CMK (cell line): ENCODE measurements at places on chromosomes 7 and 10.

DNA sequence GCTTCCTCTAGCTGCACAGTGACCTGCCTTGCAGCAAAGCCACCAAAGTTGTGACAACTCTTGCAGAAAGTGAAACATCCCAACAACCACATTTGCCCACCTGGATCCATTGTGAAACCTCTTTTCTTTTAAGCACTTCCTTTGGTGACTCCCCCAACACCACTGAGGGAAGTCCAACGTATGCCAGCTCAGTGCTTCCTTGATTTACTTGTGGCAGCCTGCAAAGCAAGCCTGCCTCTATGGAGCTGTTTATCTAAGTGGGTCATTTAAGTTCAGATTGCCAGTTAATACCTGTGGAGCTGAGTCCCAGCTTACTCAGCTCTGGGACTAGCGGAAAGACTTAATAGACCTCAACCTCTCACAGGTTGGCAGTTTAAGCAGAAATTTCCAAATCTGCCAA, 230.8 kb upstream of the GHITM start:
- DNase-seq, result no peak

GRCh38 chr7:137545059-137545716, 201.7 kb upstream of the PTN start:
- no peak for DNase-seq

GRCh38 chr10:45353186-45353585, 20.8 kb upstream of the ALOX5 start:
- DNase-seq, result peak; percentile 44

DNA sequence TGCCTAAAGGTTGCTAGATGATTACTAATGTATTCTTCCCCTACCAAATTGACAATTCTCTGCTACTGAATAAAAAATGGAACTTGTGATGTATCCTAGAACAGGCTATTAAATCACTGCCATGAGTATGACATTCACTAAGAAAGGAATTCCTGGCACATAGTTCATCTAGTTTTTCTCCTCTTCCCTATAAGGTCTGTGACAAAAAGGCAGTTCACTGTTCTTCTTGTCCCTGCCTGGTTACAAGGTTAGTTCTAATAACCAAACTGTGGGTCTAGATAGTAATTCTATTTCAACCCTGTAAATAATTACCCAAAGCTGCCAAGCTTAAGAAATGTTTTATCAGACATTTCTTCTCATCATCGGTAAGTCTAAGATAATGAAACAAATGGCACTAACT, 245.6 kb downstream of the BICC1 start:
- DNase-seq, result no peak

DNA sequence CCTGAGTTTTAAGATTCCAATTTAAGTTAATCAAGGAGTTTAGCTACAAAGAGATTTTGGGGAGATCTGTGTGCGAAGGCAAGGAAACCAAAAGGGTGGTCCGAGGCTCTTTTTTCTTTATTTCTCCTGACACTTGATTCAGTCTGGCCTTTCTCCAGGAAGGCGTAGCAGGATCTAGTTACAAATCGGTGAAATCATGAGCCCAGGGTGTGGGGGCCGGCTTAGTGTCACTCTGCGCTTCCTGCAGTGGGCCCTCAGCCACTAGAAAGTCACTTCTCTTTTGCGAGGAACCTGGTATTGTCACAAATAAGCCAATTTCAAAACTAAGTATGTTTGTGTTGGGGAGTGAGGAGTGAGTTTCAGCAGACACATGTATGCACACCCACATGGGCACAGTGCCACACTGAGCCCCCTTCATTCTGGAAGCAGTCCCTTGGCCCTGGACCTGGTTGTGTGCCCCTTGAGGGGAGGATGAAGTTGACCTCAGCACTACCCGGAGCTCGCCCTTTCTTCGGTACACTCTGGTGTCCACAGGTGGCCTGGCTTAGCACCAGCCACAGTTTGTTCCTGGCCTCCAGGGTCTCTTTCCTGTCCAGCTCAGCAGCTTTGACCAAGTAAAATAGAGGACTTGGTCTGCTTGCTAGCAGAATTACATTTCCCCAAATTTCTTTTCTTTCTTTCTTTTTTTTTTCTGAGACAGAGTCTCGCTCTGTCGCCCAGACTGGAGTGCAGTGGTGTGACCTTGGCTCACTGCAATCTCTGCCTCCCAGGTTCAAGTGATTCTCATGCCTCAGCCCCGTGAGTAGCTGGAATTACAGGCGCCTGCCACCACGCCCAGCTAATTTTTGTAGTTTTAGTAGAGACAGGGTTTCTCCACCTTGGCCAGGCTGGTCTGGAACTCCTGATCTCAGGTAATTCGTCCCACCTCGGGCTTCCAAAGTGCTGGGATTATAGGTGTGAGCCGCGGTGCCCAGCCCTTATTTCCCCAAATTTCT, 84.0 kb upstream of the BTBD16 start:
- no peak for DNase-seq

- DNase-seq, result peak; percentile 36
Observed at GRCh38 chr10:100730725-100731406, 14.5 kb upstream of the PAX2 start.

DNA sequence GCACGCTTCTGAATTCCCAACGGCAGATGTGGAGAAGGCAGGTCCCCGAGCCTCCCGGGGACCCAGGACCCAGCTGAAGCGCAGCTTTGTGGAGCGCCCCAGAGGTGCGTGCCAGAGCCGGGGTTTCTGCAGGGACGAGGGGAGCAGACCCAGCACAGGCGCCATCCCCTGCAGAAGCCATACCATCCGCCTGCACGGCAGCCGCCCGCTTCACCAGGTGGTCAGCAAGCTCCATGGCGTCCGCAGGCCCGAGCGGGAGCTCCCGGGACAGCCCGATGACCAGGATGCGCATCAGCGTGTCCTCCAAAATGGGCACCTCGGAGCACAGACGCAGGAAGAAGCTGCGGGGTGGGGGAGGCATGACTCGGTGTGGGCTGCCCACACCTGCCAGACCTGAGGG, 10.6 kb downstream of the INTS1 start:
- no peak for DNase-seq

DNA sequence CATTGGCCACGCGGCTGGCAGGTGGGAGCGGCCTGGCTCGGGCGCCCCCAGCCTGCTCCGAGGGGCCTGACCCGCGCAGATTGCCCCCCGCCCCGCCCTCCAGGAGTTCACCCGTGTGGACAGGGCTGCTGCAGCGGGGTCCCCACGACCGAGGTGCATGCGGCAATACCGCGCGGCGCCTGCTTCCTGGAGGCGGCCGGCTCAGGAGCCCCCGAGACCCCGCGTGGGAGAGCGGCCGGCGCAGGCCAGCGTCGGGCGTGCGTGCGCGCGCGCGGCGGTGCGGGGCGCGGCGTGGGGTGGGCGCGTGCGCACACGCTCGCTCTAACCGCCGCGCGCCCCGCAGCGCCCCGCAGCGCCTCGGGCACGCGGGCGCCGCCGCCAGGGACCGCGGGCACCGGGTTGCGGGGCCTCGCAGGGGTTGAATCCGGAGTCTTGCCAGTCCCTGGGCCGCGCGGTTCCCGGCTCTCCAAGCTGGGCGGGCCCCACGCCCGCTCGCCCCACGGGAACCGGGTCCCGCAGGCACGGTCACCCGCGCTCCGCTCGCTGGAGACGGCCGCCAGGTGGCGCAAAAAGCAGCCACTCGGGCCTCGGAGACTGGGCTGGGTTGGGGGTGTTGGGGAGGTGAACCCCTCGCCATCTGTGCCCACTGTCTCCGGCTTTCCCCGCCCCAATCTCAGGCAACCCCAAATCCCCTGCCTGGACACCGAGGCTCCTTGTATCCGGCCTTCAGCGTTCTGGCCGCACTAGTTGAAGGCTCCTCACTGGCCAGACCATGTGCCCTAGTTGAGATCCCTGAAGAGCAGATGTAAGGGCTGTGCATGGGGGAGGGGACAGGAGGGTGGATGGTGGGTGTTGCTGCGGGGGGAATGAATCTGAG, 1.3 kb upstream of the ACHE start:
- no peak for DNase-seq

DNA sequence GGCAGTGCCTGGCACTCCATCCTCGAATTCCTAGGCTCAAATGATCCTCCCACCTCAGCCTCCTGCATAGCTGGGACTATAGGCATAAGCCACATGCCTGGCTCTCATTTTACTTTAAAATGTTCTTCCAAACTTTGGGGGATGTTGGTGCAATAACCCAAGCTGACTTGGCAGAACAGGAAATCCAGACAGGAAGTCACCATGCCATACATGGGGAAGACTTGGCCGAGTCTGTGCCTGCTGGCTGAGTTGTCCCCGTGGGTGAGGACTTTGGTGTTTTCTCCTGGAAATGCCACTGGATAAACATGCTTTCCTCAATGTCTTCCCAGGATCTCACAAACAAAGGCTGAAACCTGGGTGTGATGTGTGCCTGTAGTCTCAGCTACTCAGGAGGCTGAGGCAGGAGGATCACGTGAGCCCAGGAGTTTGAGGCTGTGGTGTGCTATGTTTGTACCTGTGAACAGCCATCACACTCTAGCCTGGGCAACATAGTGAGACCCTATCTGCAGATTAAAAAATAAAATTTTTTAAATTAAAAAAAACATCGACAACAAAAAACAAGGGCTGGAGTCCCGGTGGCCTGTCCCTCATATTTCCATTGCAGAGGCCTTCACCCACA, 19.8 kb downstream of the HKDC1 start:
- DNase-seq, result no peak

- no peak for DNase-seq
Observed at GRCh38 chr7:92987095-92987494, 130.7 kb downstream of the SAMD9 start.

DNA sequence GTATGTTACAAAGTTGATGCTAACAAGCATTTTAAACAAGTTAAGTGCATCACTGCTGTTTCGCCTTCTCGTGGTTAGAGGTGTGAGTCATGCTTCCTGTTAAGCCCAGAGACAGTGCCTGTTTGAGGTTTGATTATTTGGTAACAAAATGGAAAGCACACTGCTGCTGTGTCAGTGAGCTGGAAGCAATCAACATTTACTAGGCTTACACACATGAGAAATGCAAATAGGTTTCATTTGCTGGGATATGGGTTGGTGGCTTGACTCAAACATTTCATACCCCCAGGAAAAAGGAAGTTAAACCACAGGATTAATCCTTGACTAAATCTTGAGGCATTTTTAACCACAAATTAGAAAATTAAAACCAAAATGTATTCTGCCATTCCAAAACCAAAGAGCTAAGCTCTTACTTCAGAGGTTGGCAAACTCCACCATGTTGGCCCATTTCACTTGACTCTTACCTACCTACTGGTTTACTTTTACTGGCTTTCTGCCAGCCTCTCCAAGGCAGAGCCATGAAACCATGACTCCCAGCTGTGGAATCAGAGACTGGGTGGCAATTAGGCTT, 139.2 kb downstream of the ETV1 start:
- peak; percentile 29 for DNase-seq

- no peak for DNase-seq
Observed at GRCh38 chr10:73522263-73522662, 26.4 kb upstream of the PPP3CB start.
